ENCODE measurements at places on chromosomes 4 and X. TPM values are rescaled to one million over a fixed set of nuclear protein-coding genes. Genes with fewer than 3 reads are reported as not detected.

Gene PCDH7
- 84.9 TPM for total RNA-seq

Gene NAA11
- total RNA-seq = not detected

Gene ZFYVE28
- total RNA-seq = 10.4 TPM

Gene GAGE13
- total RNA-seq = not detected

Gene FAM47B
- total RNA-seq = not detected

Gene FHDC1
- 9.0 TPM for total RNA-seq

Gene SGCB
- 68.0 TPM for total RNA-seq

Gene RNF212
- total RNA-seq = 1.6 TPM

Gene PNCK
- total RNA-seq = 29.3 TPM

Gene SLIT2
- 46.3 TPM for total RNA-seq

Gene ARHGAP24
- 52.7 TPM for total RNA-seq

Gene PIGA
- total RNA-seq = 20.7 TPM

Gene CSN1S1
- total RNA-seq = not detected

Gene VGLL1
- total RNA-seq = 1.1 TPM

Gene CLDN34
- total RNA-seq = not detected

Gene PRR32
- 0.60 TPM for total RNA-seq

Gene USP17L12
- total RNA-seq = not detected

Gene FGF13
- 42.1 TPM for total RNA-seq

Gene SRPX2
- total RNA-seq = 6.3 TPM

Gene SASH3
- total RNA-seq = 1.4 TPM

Gene CORIN
- total RNA-seq = 1.7 TPM

Gene PABPC4L
- total RNA-seq = 8.8 TPM

Gene CHM
- 50.9 TPM for total RNA-seq

Gene SYNPO2
- 66.4 TPM for total RNA-seq

Gene DDX3X
- total RNA-seq = 368 TPM

Gene CT83
- not detected for total RNA-seq

Gene MED28
- total RNA-seq = 36.9 TPM

Gene TLR2
- total RNA-seq = 8.7 TPM

Gene CLTRN
- 2.4 TPM for total RNA-seq

Gene FAM236C
- not detected for total RNA-seq

Gene STK32B
- 11.7 TPM for total RNA-seq

Gene GAGE2A
- not detected for total RNA-seq

Gene APLN
- 2.8 TPM for total RNA-seq

Gene UGT2A2
- not detected for total RNA-seq

Gene CD38
- 2.5 TPM for total RNA-seq

Gene PFKFB1
- not detected for total RNA-seq

Gene ELMOD2
- total RNA-seq = 94.8 TPM

Gene GSPT2
- total RNA-seq = 17.0 TPM

Gene ZCCHC4
- 38.0 TPM for total RNA-seq

Gene EVC
- total RNA-seq = 52.3 TPM

Gene RAI2
- total RNA-seq = 3.8 TPM

Gene CTAG1B
- not detected for total RNA-seq

Gene NSUN7
- total RNA-seq = 10.5 TPM

Gene VSIG1
- total RNA-seq = 0.33 TPM

Gene PPP1R2C
- total RNA-seq = not detected

Gene TCEAL2
- 13.2 TPM for total RNA-seq

Gene TLR8
- total RNA-seq = 0.49 TPM

Gene FHIP1A
- 32.1 TPM for total RNA-seq

Gene ARMCX4
- total RNA-seq = 23.3 TPM

Gene TMEM255A
- total RNA-seq = 3.4 TPM

Gene NUP62CL
- 6.1 TPM for total RNA-seq

Gene TXK
- total RNA-seq = 2.9 TPM

Gene FAT4
- 96.9 TPM for total RNA-seq

Gene KIAA1210
- 0.33 TPM for total RNA-seq
